ENCODE measurements at places on chromosomes 7 and 10.

DNA sequence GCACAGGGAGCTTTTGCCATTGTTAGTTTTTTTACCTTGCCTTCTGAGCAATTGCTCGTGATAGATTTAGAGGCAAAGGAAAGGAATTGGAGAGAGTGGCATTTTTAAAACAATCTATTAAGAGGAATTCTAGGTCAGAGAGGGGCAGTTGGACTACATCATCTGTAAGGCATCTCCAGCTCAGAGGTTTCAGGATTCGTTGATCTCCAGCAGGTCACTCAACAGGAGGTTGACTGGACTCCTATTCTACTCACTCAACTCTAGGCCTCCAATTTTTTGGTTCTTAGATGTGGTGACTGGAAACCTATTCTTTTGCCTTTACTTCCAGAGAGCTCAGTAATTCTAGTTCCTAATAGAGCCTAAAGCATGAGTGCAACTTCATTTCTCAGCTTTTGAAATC, 42.8 kb downstream of the TBXAS1 start:
- DNase-seq = no peak

- no peak for DNase-seq
Measured at GRCh38 chr7:15043931-15044330, 141.4 kb upstream of the DGKB start.

DNA sequence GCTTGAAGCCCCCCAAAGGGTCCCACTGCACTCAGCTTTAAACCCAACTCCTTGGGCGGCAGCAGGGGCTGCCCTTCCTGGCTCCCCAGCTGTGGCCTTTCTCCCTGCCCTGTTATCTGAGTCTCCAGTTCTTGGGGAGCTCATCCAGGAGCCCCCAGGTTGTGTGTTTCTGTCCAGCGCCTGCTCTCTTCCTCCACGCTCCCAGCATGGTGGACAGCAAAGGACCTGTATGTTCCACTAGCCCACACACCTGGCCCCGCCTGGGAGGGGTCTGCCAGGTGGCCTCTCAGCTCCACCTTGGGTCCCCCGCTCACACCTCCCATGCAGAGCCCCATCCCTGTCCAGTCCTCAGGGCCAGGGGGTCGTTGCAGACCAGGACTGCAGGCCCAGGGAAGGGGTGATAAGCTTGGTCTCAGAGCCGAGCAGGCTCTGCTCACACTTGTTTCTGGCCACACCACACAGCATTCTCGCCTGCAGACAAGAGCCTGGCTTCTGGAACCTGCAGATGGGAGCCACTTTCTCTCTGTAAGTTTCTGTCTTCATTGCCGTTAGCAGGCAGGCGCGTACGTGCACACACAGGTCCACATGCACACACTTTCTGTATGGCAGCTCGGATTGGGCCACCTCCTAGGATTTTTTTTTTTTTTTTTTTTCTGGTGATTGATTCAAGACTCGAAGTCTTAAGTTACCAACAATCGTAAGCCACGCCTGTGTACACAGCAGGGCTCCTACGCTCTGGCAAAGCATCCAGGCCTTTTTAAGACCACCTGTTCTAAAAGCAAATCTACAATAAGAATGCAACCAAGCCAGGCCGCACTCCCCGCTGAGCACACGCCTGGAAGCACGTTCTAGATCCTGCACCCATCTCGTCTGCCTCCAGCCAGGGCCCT, 104.6 kb downstream of the CYTH3 start:
- no peak for DNase-seq

GRCh38 chr7:147412109-147412508, 1178.5 kb upstream of the C7orf33 start:
- DNase-seq = no peak

- DNase-seq = no peak
Measured at GRCh38 chr10:132372516-132373095, 24.4 kb upstream of the PWWP2B start.

- DNase-seq = no peak
Measured at GRCh38 chr7:90250601-90251303, 5.8 kb downstream of the CFAP69 start.

DNA sequence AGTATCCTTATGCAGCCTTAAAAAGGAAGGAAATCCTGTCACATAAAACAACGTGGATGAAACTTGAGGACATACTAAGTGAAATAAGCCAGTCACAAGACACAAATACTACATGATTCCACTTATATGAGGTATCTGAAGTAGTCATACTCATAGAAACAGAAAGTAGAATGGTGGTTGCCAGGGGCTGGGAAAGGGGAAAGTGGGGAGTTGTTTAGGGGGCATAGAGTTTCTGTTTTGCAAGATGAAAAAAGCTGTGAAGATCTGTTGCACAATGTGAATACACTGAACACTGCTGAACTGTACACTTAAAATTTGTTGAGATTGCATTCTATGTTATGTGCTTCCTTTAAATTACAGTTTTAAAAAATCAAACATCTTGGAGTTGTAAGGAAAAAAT, 2.9 kb downstream of the NUP205 start:
- no peak for DNase-seq

GRCh38 chr10:96153070-96153469, 23.0 kb downstream of the ZNF518A start:
- no peak for DNase-seq

- DNase-seq = no peak
Measured at GRCh38 chr10:84755311-84755710, 426.9 kb downstream of the CCSER2 start.

GRCh38 chr10:3239066-3239919, 66.7 kb upstream of the PITRM1 start:
- DNase-seq = peak; percentile 46

DNA sequence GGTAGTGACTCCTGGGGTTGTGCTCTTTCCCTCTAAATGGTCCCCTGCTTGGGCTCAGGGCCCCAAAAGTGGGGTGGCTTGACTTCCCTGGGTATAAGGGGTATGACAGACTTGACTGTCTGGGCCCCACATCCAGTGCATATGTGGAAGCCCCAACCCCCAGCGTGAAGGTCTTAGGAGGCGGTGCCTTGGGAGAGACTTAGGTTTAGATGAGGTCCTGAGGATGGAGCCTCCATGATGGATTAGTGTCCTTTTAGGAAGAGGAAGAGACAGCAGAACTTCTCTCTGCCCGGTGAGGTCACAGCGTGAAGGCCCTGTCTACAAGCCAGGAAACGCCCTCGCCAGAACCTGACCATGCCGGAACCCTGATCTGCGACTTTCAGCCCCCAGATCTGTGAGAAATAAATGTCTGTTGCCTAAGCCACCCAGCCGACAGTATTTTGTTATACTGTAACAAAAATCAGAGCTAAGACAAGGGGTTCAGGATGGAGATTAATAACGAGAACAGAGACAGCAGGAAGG, 23.8 kb downstream of the PODXL start:
- DNase-seq = no peak

GRCh38 chr7:38185395-38186307, 7.6 kb downstream of the STARD3NL start:
- DNase-seq = no peak

DNA sequence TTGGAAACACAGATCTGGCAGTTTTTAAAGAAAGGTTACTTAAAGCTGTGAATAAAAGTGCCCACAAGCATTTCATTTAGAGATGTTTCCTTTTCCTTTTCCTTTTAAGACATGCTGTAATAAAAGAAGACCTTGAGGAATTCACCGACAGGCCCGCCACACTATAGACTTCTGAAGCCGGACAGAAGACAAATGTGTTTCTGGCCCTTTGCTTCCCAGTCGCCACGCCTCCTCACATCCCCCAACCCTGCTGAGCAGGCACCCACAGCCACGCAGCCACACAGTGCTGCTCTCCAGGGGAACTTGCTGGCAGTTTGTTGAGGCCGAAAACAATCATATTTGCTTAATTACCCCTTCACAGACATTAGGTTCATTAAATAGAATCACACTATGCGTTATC, 83.4 kb downstream of the SLC25A13 start:
- no peak for DNase-seq

DNA sequence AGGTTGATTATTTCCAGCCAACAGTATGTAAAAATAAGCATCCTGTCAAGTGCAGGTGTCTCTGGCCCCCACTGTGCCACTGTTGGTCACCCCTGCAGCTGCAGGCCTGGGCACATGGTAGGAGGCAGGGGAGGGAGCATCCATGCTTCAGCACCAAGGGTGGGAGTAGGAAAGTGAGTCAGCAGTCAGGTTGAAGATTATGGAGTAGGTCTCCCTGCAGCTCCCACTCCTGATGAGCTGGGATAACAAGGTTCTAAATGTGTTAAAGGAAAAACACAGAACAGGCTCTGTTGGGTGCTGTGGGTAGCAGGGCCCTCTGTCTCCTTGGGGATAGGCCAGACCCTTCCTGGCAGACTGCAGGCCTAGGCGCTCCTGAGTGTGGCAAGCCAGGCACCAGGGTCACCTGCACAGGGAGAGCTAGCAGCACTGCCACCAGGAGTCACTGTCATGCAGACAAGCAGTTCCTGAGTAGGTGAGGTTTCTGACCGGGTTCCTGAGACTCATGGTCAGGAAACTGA, 59.3 kb downstream of the NUDCD3 start:
- no peak for DNase-seq

GRCh38 chr7:128831178-128831993, 1.2 kb downstream of the FLNC start:
- no peak for DNase-seq

GRCh38 chr7:96224685-96225084, 97.2 kb downstream of the SLC25A13 start:
- no peak for DNase-seq

DNA sequence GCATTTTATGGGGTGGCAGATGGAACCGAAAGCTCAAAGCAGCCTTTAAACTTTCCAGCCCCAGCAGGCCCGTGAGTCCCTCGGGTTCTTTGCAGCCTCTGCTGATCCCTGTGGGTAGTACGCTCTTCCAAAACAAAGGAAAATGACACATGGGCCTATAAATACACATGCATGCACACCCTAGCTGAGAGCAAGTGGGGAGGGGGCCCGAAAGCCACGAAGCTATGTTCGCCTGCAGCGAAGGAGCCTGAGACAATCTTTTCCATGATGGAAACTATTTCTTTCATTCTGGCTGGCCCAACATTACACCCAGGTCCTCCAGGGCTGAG, 32.2 kb downstream of the CALML5 start:
- DNase-seq = no peak

GRCh38 chr7:136064627-136065237, 87.6 kb upstream of the MTPN start:
- no peak for DNase-seq

DNA sequence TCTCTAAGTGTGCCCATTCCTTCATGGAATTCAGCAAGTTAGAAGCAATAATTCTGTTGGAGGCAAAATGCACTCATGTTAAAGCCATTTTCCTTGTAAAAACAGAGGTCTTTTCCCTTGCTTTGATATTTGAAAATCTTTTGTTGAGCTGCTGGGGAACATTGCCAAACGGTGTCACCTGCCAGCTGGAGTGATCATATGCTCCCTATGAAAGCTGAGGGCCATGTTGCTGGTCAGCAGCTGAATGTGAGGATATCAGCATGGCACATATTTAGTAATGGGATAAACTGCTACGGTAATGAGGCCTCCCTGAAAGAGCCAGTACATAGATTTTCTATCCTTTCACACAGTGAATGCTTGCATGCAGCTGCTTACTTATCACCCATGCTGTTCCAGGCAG, 224.3 kb downstream of the THSD7A start:
- DNase-seq = peak; percentile 8

DNA sequence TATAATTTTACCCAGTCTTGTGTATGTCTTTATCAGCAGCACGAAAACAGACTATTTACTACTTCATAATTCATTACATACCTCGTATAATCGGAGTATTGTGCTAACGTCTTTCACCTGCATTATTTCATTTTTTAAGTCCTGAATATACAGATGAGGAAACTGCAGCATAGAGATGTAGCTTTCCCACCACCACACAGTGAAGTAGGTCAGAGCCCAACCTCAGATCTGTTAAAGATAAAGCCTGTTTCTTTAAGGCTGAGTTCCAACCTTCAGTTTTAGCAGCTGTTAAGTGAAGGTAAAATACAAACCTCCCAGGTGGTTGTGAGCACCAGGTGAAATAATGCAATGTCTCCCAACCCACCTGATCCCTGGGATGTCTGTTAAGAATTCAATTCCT, 2.0 kb upstream of the ADAM12 start:
- DNase-seq = no peak

DNA sequence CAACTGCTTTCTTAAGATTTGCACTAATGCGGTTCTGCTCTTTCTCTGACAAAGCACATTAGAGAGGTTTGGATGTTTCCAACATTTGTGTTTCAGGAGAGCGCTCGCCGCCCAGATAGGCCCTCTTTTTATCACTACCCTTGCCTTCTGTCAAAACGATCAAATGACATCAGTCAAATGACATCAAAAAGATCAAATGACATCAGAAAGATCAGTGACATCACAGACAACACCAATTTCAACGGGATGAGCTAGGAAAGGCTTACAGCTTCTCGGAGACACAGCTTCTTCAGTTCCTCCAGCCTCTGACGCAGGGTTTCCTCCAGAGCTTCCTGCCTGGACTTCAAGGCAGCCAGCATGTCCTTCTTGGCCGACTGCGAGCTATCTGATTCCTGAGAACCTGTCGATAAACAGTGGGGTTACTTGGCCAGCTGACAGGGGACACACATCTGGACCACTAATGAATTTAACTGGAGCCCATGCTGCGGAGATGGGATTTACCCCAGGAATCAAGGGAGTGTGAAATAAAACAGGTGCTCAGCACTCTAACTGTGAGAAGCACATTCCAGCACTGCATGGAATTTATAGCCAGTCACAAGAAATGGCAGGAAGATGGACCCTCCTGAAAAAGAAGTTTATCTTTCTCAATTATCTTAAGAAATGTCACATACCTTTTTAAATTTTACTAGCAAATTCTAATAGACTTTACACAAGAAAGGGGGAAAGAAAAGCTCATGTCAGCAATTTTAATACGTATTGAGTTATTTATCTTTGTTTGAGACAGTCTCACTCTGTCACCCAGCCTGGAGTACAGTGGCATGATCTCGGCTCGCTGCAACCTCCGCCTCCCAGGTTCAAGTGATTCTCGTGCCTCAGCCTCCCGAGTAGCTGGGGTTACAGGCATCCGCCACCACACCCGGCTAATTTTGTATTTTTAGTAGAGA, 88.2 kb downstream of the PRPF18 start:
- DNase-seq = no peak

GRCh38 chr10:23914641-23915040, 294.3 kb upstream of the KIAA1217 start:
- no peak for DNase-seq

DNA sequence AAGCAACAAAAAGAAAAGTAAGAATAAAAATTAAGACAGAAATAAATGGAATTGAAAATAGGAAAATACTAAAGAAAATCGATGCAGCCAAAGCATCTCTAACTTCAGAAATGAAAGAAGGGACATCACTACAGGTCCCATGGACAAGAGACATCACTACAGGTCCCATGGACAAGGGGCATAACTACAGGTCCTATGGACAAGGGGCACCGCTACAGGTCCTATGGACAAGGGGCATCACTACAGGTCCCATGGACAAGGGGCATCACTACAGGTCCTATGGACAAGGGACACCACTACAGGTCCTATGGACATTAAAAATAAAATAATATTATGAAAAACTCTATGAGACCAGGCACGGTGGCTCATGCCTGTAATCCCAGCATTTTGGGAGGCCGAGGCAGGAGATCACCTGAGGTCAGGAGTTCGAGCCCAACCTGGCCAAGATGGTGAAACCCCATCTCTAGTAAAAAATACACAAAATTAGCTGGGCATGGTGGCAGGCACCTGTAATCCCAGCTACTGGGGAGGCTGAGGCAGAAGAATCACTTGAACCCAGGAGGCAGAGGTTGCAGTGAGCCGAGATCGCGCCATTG, 101.0 kb upstream of the DNAAF5 start:
- DNase-seq = no peak
